Bronchus fibroblast of lung (primary cell): ENCODE measurements at places on chromosomes 3 and 15. TPM values are rescaled to one million over a fixed set of nuclear protein-coding genes. Genes with fewer than 3 reads are reported as not detected.

Gene SI
- not detected in 2 replicates for total RNA-seq

Gene FYTTD1
- total RNA-seq: 17.7 and 22.0 TPM in 2 replicates

Gene SCAP
- total RNA-seq: 42.7 and 43.9 TPM in 2 replicates

Gene CCDC9B
- 2.1 and 4.2 TPM in 2 replicates for total RNA-seq

Gene LEO1
- 12.5 and 17.5 TPM in 2 replicates for total RNA-seq

Gene ECE2
- total RNA-seq: not detected in 2 replicates

Gene AMT
- total RNA-seq: 2.5 and 2.7 TPM in 2 replicates

Gene REC114
- not detected in 2 replicates for total RNA-seq

Gene CHDH
- 0.15 and 0.34 TPM in 2 replicates for total RNA-seq

Gene GABRB3
- total RNA-seq: under 0.01 TPM in 2 replicates

Gene ABCC5
- total RNA-seq: 5.8 and 6.6 TPM in 2 replicates

Gene PLA2G4B
- 0.45 and 1.5 TPM in 2 replicates for total RNA-seq

Gene CEP63
- 17.3 and 17.4 TPM in 2 replicates for total RNA-seq

Gene SERPINI2
- not detected in 2 replicates for total RNA-seq

Gene SCAANT1
- not detected in 2 replicates for total RNA-seq

Gene FEZF2
- total RNA-seq: not detected in 2 replicates

Gene ACTL6A
- 74.3 and 151 TPM in 2 replicates for total RNA-seq

Gene IMPG2
- under 0.01 TPM in 2 replicates for total RNA-seq

Gene PLA2G4D
- not detected in 2 replicates for total RNA-seq

Gene MYLK
- 149 and 159 TPM in 2 replicates for total RNA-seq

Gene LYZL4
- total RNA-seq: not detected in 2 replicates

Gene ADGRG7
- total RNA-seq: not detected in 2 replicates

Gene VIPR1
- under 0.01 and 0.17 TPM in 2 replicates for total RNA-seq

Gene CNTN3
- 0.45 and 0.84 TPM in 2 replicates for total RNA-seq

Gene ULK3
- total RNA-seq: 14.4 and 14.5 TPM in 2 replicates

Gene PLSCR2
- not detected in 2 replicates for total RNA-seq

Gene ABHD14A
- 16.9 and 19.8 TPM in 2 replicates for total RNA-seq

Gene EAF2
- total RNA-seq: 0.34 and 1.5 TPM in 2 replicates

Gene CD86
- not detected in 2 replicates for total RNA-seq

Gene MASP1
- total RNA-seq: 1.8 and 2.4 TPM in 2 replicates

Gene CACNA2D2
- 0.15 and 0.17 TPM in 2 replicates for total RNA-seq
